ENCODE measurements at places on chromosomes 6 and 20. TPM values are rescaled to one million over a fixed set of nuclear protein-coding genes. Genes with fewer than 3 reads are reported as not detected.

The CLVS2 gene
- 89.6 TPM for total RNA-seq

- H3K4me1 ChIP-seq = peaks cover 8% of the 10 kb centered on the region
- H3K36me3 ChIP-seq = peaks cover 31% of the 10 kb centered on the region
- DNase-seq = peak; percentile 91
- H3K4me3 ChIP-seq = peak overlapping the region; percentile 64
- no peak overlapping the region for H3K27ac ChIP-seq
These were observed 2.2 kb downstream of the PIM1 start for GRCh38 chr6:37171970-37172812.

DNA sequence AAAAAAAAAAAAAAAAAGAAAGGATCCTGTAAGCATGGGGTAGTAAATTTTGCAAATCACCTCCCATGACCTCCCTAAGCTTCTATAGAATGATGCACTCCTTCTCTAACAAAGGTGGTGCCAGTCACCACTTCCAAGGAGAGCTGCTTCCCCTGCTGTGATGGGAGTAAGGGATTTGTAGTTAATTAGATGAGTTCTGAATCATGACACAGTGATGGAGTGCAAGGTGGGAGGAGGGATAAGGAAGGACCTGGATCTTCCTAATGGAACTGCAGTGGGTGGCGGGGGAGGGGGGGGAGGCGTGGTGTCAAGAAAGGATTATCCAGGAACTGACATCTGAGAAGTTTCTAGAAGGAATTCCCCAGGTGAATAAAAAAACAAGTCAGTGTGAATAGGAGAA is 47.8 kb downstream of the NRN1 start:
- no peaks in the 10 kb centered on the region for H3K4me1 ChIP-seq
- no peaks in the 10 kb centered on the region for H3K27me3 ChIP-seq
- H3K36me3 ChIP-seq = no peaks in the 10 kb centered on the region
- DNase-seq = no peak

The MYLK2 gene
- 1.2 TPM for total RNA-seq

The PHACTR1 gene
- total RNA-seq = 2.6 TPM

The HLA-DQB1 gene
- not detected for total RNA-seq

- H3K27me3 ChIP-seq = peaks cover 16% of the 10 kb centered on the region
- no peak overlapping the region for H3K27ac ChIP-seq
- no peak overlapping the region for H3K4me3 ChIP-seq
- no peaks in the 10 kb centered on the region for H3K4me1 ChIP-seq
- H3K36me3 ChIP-seq = no peaks in the 10 kb centered on the region
These were observed 26.8 kb upstream of the NRSN1 start for GRCh38 chr6:24099181-24099580.

- peaks cover 18% of the 10 kb centered on the region for H3K4me1 ChIP-seq
- DNase-seq = no peak
- no peak overlapping the region for H3K4me3 ChIP-seq
- no peak overlapping the region for H3K27ac ChIP-seq
- H3K36me3 ChIP-seq = no peaks in the 10 kb centered on the region
- H3K27me3 ChIP-seq = no peaks in the 10 kb centered on the region
These were observed 90.7 kb upstream of the CCDC28A start for GRCh38 chr6:138682704-138683527.

DNA sequence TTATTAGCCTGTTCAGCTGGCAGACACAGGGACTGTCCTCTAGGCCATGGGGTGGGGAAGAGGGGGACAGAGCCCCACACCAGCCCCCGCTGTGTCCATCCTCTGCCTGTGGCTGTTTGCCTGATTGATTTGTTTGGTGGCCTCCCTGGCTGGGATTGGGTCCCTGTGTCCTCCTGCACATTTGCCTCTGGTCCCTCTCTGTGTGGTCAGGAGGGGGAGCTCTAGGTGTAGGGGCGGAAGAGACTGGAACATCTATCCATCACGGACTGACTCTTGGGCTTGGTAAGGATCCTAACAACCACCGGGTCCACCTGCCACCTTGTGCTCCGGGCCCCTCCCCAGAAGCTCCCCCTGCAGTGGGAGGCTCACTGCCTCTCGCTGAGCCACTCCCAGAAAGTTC is 38.4 kb upstream of the CCDC167 start:
- no peak overlapping the region for H3K27ac ChIP-seq
- H3K27me3 ChIP-seq = peaks cover 33% of the 10 kb centered on the region
- peaks cover 16% of the 10 kb centered on the region for H3K4me1 ChIP-seq

The MAP1LC3A gene
- total RNA-seq = 16.9 TPM

DNA sequence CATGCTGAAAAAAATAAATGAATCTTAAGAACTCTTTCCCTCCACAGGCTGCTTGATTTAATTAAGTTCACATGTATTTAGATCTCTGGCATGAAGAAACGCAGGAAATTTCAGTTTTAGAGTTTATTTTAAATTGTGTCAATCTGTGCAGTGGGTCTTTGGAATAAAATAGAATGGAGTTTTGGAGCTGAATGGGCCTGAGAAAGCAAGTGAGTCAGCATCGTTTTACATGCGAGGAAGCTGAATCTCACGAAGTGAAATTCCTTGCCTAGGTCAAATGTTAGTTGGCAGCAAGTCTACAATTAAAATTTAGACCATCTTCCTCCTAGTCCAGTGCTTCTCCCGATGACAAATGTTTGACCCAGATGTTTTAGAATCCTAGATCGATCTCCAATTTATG is 22.4 kb downstream of the MAP7 start:
- no peak for DNase-seq
- H3K4me3 ChIP-seq = no peak overlapping the region
- no peak overlapping the region for H3K27ac ChIP-seq
- no peaks in the 10 kb centered on the region for H3K27me3 ChIP-seq
- no peaks in the 10 kb centered on the region for H3K36me3 ChIP-seq

DNA sequence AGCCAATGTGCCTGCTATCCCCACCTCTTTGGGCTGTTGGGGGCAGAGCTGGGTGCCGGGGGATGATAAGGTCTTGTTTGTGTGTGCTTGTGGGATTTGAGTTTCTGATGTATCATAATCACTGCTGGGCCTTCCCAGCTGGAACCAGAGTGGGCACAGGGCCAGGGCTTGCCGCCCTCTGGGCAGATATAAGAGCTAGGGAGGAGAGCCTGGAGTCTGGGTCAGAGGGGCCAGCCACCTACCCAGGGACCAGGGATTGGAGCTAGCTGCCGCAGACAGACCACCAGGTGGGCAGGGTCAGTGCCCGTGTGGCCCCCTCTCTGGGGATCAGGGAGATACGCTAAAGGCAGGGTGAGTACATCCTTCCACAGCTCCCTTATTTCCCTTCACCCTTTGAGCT is 3.1 kb upstream of the TLDC2 start:
- no peaks in the 10 kb centered on the region for H3K27me3 ChIP-seq
- no peak for DNase-seq
- H3K4me1 ChIP-seq = no peaks in the 10 kb centered on the region
- H3K4me3 ChIP-seq = no peak overlapping the region
- no peaks in the 10 kb centered on the region for H3K36me3 ChIP-seq

- H3K27ac ChIP-seq = no peak overlapping the region
These were observed 248.6 kb upstream of the SUPT3H start for GRCh38 chr6:45626087-45626891.

The OR2B3 gene
- not detected for total RNA-seq

The WRNIP1 gene
- total RNA-seq = 49.3 TPM

DNA sequence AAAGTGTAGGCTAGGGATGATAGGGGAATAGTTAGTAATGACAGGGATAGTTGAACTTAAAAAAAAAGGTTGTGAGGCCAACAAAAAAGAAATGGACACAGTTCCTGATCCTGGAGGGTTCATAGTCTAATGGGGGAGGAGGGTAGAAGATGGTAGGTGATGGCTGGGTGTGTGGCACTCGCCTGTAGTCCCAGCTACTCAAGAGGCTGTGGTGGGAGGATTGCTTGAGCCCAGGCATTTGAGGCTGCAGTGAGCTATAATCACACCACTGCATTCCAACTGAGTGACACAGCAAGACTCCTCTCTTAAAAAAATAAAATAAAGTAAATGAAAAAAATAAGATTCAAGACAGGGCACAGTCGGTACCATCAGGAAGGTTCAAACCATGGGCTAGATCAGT is 2.4 kb upstream of the MICB start:
- DNase-seq = peak; percentile 16
- H3K36me3 ChIP-seq = no peaks in the 10 kb centered on the region
- H3K4me1 ChIP-seq = peaks cover 7% of the 10 kb centered on the region

- H3K4me3 ChIP-seq = no peak overlapping the region
- H3K36me3 ChIP-seq = no peaks in the 10 kb centered on the region
- H3K27me3 ChIP-seq = no peaks in the 10 kb centered on the region
These were observed 63.0 kb downstream of the LYRM2 start for GRCh38 chr6:89575562-89575960.

- no peak overlapping the region for H3K27ac ChIP-seq
- H3K4me3 ChIP-seq = no peak overlapping the region
- H3K27me3 ChIP-seq = no peaks in the 10 kb centered on the region
- H3K4me1 ChIP-seq = no peaks in the 10 kb centered on the region
These were observed 438.4 kb upstream of the FLRT3 start for GRCh38 chr20:14775778-14776177.

The ZNF334 gene
- 4.4 TPM for total RNA-seq

GRCh38 chr6:150756173-150756572 is 109.3 kb upstream of the MTHFD1L start:
- no peaks in the 10 kb centered on the region for H3K36me3 ChIP-seq
- H3K4me3 ChIP-seq = no peak overlapping the region
- H3K27me3 ChIP-seq = no peaks in the 10 kb centered on the region

The CST2 gene
- total RNA-seq = not detected

- H3K4me1 ChIP-seq = peaks cover 25% of the 10 kb centered on the region
- DNase-seq = peak; percentile 86
- H3K4me3 ChIP-seq = peak overlapping the region; percentile 6
- peak overlapping the region; percentile 62 for H3K27ac ChIP-seq
These were observed 72.0 kb downstream of the DACT2 start for GRCh38 chr6:168247443-168248147.

The KHDC1 gene
- 11.1 TPM for total RNA-seq

The NRM gene
- total RNA-seq = 54.4 TPM

DNA sequence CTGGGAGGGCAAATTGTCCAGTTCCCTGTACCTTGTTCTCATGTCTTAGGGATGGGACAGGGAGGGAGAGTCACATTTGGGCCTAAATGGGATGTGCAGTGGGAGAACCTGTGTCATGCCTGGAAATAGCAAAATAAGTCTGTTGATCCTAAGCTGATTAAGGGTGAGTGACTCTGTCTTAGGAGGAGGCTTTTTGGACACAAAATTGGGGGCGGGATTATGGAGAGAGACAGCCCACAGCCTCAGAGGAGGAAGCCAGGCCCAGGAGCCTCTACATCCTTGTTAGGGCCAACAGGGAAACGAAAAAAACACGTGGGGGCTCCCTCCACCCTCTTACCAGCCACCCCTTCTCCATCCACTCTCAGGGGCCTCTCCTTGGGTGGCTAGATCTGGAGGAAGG is 2.2 kb downstream of the KCNB1 start:
- H3K4me1 ChIP-seq = no peaks in the 10 kb centered on the region
- H3K4me3 ChIP-seq = no peak overlapping the region
- H3K27me3 ChIP-seq = peaks cover 44% of the 10 kb centered on the region
- H3K36me3 ChIP-seq = no peaks in the 10 kb centered on the region

DNA sequence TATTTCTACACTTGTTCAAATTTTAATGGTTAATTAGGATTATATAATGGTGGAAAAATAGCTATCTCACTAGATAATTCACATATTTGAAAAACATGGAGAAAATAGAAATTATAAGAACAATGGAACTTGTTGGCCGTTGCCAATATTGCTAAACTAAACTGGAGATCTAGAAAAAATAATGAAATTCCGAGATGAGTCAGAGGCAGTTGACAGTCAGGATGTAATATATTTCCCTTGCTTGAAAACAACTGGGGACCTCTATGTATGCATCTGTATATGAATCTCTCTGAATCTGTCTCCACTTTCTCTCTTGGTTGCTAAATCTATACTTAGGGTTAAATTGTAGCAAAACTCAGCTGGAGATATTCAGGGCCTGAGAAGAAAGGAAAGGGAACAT is 1108.2 kb upstream of the GJE1 start:
- H3K27ac ChIP-seq = no peak overlapping the region
- no peaks in the 10 kb centered on the region for H3K27me3 ChIP-seq
- H3K36me3 ChIP-seq = no peaks in the 10 kb centered on the region
- H3K4me1 ChIP-seq = no peaks in the 10 kb centered on the region

- H3K27ac ChIP-seq = no peak overlapping the region
- H3K4me3 ChIP-seq = no peak overlapping the region
- peaks cover 21% of the 10 kb centered on the region for H3K4me1 ChIP-seq
- H3K27me3 ChIP-seq = no peaks in the 10 kb centered on the region
- no peak for DNase-seq
- no peaks in the 10 kb centered on the region for H3K36me3 ChIP-seq
These were observed 409.3 kb upstream of the SPTLC3 start for GRCh38 chr20:12599494-12599893.

DNA sequence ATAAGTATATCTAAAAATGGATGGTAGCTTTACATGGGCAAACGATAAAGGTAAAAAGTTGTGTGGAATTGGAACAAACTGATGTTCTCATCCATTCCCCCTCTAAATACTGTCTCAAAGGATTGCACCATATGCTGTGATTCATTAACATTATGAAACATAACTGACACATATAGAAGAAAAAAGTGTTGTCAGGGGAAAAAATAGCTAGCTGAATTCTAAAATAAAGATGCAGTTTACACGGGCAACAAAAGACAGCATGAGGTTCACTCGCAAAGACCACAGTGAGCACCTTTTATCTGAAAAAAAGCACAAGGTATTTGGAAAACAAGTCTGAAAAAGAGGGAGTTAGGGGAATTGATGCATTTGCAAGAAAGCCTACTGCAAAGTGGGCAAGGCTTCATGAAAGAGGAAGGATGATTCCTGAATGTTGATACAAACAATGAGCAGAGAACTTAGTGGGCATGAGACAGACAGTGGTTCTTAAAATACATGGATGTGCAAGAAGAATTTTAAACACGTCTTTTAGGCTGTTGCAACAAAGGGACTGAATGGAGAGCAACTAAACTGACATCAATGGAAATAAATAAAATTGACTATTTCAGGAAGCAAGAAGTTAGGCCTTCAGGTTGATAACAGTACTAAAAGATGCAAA is 280.9 kb downstream of the KIF16B start:
- no peaks in the 10 kb centered on the region for H3K36me3 ChIP-seq
- no peaks in the 10 kb centered on the region for H3K27me3 ChIP-seq
- H3K4me3 ChIP-seq = no peak overlapping the region
- DNase-seq = no peak

The ADGB gene
- not detected for total RNA-seq

The SLC17A3 gene
- total RNA-seq = not detected

GRCh38 chr20:16385891-16386290 is 187.4 kb downstream of the KIF16B start:
- H3K36me3 ChIP-seq = no peaks in the 10 kb centered on the region
- no peaks in the 10 kb centered on the region for H3K4me1 ChIP-seq
- no peak for DNase-seq
- no peaks in the 10 kb centered on the region for H3K27me3 ChIP-seq
- no peak overlapping the region for H3K27ac ChIP-seq
- no peak overlapping the region for H3K4me3 ChIP-seq

The C6orf132 gene
- total RNA-seq = 0.04 TPM

GRCh38 chr6:111080698-111081097 is 6.6 kb upstream of the SLC16A10 start:
- no peak overlapping the region for H3K27ac ChIP-seq
- no peaks in the 10 kb centered on the region for H3K4me1 ChIP-seq
- no peaks in the 10 kb centered on the region for H3K36me3 ChIP-seq
- H3K4me3 ChIP-seq = no peak overlapping the region
- no peaks in the 10 kb centered on the region for H3K27me3 ChIP-seq

All from A673 (cell line).